Thyroid gland (tissue), 4 donors: ENCODE measurements at places on chromosomes 12 and 14.

GRCh38 chr12:52794479-52795331 lies 1.2 kb downstream of the KRT3 start:
- no peak overlapping the region for H3K4me3 ChIP-seq
- no peak overlapping the region for H3K27ac ChIP-seq
- no peaks in the 10 kb centered on the region for H3K36me3 ChIP-seq
- no peak for DNase-seq

- no peak overlapping the region for H3K4me3 ChIP-seq
- H3K27me3 ChIP-seq: no peaks in the 10 kb centered on the region
- no peaks in the 10 kb centered on the region for H3K4me1 ChIP-seq
- no peak overlapping the region for H3K27ac ChIP-seq
- no peak for DNase-seq
These were observed 39.9 kb upstream of the BATF start for GRCh38 chr14:75482366-75482765.

- no peak for DNase-seq
- H3K4me1 ChIP-seq: peaks cover 15% of the 10 kb centered on the region
- no peak overlapping the region for H3K4me3 ChIP-seq
These were observed 69.9 kb downstream of the RAD51B start for GRCh38 chr14:67889455-67889854.

GRCh38 chr12:3491938-3492792 lies 1.2 kb downstream of the PRMT8 start:
- peaks cover 33% of the 10 kb centered on the region for H3K27me3 ChIP-seq
- peaks cover 27% of the 10 kb centered on the region for H3K4me1 ChIP-seq
- no peak overlapping the region for H3K4me3 ChIP-seq
- no peaks in the 10 kb centered on the region for H3K36me3 ChIP-seq

- H3K27me3 ChIP-seq: no peaks in the 10 kb centered on the region
- DNase-seq: no peak
- no peak overlapping the region for H3K27ac ChIP-seq
These were observed 7.3 kb downstream of the AVIL start for GRCh38 chr12:57811028-57811755.
